CD4-positive, alpha-beta T cell treated with Interleukin-4 for 1 hour (primary cell): ENCODE measurements at places on chromosomes 2 and 18.

DNA sequence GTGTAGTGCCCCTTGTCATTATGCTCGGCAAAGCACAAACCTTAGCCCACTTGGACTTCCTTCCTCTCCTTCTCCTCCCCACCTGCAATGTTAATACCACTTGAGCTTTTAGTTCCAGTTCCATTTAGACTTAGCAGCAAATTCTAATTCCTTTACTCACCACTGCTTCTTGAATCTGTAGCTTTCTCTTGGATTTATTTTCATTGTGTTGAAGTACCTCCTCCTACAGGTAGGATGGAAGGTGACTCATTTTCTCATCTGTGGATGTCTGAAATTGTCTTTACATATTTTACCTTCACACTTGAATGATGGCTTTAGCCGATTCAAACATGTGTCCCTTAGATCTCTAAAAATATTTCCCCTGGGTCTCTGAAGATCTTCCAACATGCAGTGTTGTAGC lies 32.8 kb upstream of the BIN1 start:
- DNase-seq: no peak

DNA sequence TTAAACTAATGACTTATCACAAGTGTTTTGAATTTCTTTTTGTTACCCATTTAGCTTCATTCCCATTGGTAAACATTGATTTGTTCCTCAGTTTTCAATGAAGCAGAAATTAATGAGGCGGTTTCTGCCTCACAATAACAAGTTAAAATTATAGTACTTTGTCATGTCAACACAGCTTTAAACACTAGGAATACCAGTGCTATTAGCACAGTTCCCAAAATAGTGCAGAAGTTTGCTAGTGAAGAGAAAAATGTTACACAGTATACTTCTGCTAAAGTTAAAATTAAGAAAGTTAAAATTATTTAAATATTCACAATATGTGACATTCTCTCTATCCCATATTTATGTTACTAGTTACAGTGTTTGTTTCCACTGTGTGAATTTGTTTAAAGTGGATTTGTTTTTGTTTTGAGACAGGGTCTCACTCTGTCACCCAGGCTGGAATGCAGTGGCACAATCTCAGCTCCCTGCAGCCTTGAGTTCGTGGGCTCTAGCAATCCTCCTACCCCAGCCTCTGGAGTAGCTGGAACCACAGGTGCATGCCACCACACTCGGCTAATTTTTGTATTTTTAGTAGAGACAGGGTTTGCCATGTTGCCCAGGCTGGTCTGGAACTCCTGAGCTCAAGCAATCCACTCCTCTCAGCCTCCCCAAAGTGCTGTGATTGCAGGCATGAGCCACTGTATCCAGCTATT lies 3.8 kb upstream of the CHN1 start:
- DNase-seq: no peak

- peak; percentile 61 for DNase-seq
These were observed 18.6 kb upstream of the COL6A3 start for GRCh38 chr2:237432484-237433092.

DNA sequence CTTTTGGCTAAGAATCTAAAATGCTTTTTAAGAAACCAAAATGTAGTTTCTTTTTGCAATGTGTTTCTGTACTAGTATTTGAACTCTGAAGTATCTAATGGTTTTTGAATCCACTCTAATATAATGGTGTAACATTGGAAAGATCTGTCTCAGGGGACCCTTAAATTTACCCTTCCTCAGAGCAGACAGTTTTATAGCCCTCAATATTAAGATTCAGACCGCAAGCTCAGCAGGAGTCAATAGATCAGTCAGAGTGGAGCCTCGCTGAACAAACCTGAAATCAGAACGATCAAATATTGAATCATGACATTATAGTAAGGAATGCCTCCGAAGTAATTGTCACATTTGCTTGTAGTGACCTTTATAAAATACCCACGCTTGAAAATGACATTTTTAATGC lies 18.3 kb downstream of the SGPP2 start:
- no peak for DNase-seq

- no peak for DNase-seq
These were observed 104.3 kb downstream of the PLB1 start for GRCh38 chr2:28600181-28600580.

GRCh38 chr18:52484977-52485376 lies 145.0 kb downstream of the DCC start:
- DNase-seq: no peak

GRCh38 chr2:11674983-11675382 lies 5.0 kb upstream of the NTSR2 start:
- no peak for DNase-seq

DNA sequence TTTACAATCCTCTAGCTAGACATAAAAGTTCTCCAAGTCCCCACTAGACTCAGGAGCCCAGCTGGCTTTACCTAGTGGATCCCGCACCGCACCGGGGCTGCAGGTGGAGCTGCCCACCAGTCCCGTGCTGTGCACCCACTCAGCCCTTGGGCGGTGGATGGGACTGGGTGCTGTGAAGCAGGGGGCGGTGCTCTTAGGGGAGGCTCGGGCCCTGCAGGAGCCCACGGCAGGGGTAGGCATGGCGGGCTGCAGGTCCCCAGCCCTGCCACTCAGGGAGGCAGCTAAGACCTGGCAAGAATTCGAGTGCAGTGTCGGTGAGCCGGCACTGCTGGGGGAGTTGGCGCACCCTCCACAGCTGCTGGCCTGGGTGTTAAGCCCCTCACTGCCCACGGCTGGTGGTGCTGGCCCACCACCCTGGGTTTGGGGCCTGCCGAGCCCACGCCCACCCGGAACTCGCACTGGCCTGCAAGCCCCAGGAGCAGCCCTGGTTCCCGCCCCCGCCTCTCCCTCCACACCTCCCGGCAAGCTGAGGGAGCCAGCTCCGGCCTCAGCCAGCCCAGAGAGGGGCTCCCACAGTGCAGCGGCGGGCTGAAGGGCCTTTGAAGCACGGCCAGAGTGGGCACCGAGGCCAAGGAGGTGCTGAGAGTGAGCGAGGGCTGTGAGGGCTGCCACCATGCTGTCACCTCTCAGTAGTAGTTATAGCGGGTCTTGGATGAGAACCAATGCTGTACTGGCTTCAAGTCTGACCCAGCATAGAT lies 255.2 kb downstream of the CDH7 start:
- DNase-seq: no peak

GRCh38 chr18:4077721-4078120 lies 377.4 kb downstream of the DLGAP1 start:
- DNase-seq: no peak

DNA sequence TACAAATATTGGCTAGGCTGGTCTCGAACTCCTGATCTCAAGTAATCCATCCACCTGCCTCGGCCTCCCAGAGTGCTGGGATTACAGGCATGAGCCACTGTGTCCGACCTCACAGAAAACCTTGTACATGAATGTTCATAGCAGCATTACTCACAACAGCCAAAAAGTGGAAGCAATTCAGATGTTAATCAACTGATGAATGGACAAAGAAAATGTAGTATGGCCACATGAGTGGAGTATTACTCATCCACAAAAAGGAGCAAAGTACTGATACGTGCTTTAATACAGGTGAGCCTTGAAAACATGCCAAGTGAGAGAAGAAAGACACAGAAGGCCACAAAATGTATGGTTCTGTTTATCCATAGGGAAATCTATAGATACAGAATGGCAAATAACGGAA lies 20.6 kb downstream of the CEP192 start:
- no peak for DNase-seq

DNA sequence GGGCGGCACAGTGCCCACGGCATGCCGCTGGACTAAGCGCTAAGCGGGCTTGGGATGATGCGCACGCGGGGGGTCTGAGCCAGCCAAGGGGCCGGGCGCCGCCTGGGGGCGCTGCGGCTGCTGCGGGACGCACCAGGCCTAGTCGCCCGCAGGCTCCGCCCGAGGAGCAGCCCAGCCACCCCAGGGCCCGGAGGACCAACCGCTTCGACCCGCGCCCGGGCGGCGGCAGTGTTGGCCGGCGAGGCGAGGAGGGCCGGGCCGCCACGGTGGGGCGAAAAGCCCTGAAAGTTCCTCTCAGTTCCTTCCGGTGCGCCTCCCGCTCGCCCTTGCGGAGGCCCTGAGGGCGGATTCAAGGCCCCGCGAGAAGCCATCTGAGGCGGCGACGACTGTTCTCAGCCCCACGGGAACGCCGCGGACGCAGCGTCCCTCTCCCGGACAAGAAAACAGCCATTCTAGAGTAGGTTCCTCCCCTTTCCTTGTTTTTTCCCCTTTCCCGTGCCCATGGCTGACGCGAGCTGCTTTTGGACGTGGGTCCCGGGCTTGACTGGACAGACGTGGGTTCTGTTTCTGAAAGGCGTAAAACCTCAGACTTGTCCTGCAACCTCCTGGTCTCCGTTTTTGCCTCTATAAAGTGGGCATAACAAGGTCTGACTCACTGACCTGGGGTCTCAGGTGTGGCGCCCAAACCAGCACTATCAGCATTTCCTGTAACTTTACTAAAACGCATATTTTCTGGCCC lies at the start of gene ANKAR:
ANKAR (plus strand) TSS at position 297 of the 739 bp plus-strand sequence. CDS start 1,821 bp downstream, outside the sequence.
- DNase-seq: peak; percentile 89

DNA sequence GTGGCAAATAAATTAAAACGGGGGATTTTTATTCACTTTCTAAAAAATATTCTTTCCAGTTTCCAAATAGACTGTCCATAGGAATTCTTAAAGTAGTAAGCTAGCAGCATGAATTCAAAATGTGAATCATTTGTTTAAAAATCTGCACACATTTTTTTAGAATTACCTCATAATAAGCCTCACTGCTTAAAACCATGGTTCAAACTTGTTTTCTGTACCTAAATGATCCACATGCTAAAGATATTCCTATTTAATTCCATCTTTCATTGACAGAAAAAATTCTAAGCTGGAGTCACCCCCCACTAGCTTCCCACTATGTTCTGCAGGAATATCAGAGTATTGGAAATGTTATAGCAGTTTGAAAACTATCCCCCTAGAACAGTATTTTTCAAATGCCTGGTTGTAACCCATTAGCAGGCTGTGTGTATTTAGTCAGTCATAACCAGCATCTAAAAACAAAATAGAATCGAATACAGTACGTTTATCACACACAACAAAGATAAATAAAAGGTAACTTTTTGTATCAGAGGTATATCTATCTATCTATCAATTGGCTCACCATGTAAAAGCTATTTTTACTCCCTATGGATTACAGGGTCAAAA lies 11.2 kb upstream of the IKZF2 start:
- no peak for DNase-seq

- DNase-seq: no peak
These were observed 142.7 kb downstream of the ACKR3 start for GRCh38 chr2:236712304-236712703.

- DNase-seq: no peak
These were observed 63.3 kb downstream of the DTNA start for GRCh38 chr18:34773378-34773777.

DNA sequence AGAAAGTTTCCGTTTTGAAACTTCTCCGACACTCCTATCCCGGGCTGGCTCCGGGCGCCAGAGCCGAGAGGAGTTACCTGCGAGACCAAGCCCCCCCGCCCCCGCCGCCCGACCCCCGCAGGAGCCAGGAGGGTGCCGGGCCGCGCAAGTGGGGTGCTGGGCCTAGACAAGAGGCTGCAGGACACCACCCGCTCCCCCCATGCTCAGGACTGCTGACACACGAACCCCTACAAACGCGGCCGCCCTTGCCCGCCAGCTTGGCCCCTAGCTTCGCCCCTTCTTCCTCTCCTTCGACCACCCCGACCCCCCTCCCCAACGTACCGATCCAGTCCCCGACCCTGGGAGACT lies 497 bp downstream of the PLA2R1 start:
- no peak for DNase-seq

GRCh38 chr2:100184055-100184737 lies 41.8 kb upstream of the AFF3 start:
- DNase-seq: no peak

- no peak for DNase-seq
These were observed 57.9 kb downstream of the NXPH2 start for GRCh38 chr2:138722316-138722715.

DNA sequence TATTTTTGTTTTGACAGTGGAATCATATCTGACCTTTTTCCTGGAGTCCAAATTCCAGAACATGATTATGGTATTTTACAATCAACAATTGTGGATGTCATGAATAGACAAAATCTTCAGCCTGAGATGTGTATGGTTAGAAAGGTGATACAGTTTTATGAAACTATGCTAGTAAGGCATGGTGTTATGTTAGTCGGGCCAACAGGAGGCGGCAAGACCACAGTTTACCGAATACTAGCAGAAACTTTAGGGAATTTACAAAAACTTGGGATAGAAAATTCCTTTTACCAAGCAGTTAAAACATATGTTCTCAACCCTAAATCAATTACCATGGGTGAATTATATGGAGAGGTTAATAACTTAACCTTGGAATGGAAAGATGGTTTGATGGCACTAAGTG lies 137.0 kb downstream of the DNAH6 start:
- no peak for DNase-seq

GRCh38 chr2:39108377-39108776 lies 12.5 kb downstream of the SOS1 start:
- no peak for DNase-seq

DNA sequence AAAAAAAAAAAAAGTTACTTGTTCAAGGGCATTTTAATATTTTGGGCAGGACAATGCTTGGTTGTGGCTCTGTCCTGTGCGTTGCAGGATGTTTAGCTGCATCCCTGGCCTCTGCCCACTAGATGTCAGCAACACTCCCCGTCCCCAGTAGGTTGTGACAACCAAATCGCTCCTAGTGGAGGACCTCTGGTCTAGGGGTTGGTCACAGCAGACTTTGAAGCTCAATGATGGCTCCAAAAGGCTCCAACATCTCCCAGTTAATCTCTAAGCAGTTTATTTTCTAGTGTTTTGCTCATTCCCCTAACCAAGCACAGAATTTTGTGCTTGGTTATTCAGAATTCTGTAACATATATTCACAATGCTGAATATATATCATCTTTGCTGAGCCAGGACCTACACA lies 67.0 kb downstream of the CHRNA1 start:
- DNase-seq: peak; percentile 67

DNA sequence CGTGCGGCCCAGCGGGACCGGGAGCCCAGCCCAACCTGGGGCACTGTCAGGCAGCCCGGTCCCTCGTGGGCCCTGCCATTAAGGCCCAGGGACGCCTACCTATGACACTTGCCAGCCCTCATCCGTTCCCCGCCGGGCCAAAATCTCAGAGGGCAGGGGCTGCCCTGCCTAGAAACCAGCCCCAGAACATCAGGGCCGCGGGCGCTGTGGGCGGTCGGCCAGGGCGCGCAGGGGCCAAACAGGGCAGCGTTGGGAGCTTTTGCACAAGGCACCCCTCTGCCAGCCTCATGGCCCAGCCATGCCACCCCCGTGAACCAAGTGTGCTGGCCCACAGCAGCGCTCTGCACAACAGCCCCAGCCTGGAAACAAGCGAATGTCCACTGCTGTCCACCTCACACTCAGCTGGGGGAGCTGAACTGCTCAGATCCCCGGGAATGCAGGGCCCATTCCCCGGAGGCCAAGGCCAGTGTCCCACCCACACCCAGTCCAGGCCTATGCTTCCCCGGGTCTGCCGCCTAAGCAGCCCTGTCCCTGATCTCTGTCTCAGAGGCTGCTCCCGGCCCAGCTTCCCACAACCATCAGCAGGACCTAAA lies 3.5 kb upstream of the NEURL3 start:
- DNase-seq: no peak
